Cardiac muscle cell (in vitro differentiated cells and primary cell): ENCODE measurements at places on chromosomes 4 and X. TPM values are rescaled to one million over a fixed set of nuclear protein-coding genes. Genes with fewer than 3 reads are reported as not detected.
A peak's percentile ranks its signal among the peaks of the same experiment; 100 is the strongest.

GRCh38 chrX:155745792-155746191 lies 133.0 kb upstream of the TMLHE start:
- DNase-seq = peak; percentile 37

FSTL5 gene
- 0.59 and 0.61 TPM in 2 replicates for polyA plus RNA-seq

F11 gene
- not detected in 2 replicates for polyA plus RNA-seq

DNA sequence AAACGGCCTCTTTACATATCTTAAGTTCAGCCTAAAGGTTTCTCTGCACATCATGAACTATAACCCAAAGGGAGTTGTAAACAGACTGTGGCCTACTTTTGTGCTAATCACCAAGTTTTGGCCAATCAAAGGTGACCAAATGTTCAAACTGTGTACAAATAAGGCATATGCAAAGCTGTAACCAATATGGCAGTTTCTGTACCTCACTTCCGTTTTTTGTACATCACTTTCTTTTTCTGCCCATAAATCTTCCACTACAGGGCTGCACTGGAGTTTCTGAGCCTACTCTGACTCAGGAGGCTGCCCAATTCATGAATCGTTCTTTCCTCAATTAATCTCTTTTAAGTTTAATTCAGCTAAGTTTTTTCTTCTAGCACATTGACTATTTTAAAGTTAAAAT lies 318.7 kb downstream of the SLC7A11 start:
- DNase-seq = no peak

DNA sequence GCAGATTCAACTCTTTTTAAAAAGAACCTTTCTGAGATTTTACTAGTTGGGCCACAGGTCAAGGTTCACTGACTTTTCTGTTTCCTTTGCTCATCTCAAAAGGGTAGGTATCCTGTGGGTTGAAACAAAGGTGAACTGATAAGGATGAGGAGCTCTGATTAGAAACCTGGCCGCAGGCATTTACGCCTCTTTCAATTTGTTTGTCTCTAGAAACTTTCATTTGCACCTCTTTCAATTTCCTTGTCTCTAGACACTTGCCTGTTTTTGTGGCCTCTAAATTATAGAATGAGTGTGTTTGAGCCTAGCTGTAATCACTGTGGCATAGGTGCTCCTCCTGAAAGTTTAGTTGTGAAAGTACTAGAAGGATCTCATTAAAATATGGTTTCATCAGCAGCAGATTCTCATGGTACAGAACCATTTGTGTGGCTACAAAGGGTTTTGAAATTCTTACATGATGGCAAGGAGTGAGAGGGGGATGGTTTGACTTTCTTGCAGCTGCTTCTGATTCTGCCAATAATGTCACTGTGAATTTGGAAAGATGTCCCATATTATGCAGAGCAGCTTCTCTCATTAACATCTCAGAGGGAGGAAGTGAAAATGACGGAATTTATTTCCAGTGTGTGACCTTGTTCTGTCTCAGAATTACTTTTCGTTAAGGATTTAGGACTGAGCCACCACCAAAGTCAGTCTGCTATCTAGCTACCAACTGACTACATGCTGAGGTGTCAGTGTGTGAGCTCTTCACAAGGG lies 142.2 kb downstream of the SH2D1A start:
- no peak for DNase-seq

F8 gene
- 3.2 and 4.5 TPM in 2 replicates for polyA plus RNA-seq

NAP1L3 gene
- 79.1 and 89.5 TPM in 2 replicates for polyA plus RNA-seq

DNA sequence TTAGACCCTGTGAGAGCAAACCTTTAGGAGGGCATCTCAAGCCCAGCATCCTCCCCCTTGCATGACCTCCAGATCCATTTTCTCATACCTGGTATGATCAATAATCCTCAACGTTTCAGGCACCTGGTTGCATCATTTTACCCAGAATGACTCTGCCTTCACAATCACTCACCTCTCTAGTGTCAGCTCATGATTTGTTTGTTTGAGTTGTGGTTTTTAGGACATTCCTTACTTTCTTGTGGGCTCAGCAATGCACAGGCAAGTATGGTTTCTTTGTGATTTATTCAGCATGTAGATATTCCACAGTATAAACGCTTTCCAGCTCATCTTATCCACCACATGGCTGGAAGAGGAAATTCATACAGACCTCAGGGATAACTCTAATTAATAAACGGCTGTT lies 93.6 kb upstream of the CPEB2 start:
- DNase-seq = no peak

- no peak for DNase-seq
Measured at GRCh38 chrX:26778320-26778888, 562.4 kb downstream of the MAGEB5 start.

DNA sequence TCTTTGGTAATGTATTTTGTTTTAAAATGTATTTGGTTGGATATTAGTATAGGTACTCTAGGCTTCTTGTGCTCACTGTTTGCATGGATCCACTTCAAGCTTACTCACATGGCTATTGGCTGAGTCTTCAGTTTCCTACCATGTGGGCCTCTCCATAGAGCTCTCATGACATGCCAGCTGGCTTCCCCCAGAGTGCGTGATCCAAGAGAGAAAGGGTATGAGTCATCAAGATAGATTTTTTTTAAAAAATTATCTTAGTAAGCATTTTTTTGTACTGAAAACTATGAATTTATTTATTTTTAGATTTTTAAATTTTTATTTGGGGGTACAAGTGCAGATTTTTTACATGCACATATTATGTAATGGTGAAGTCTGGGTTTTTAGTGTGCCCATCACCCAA lies 219.1 kb upstream of the AMOT start:
- no peak for DNase-seq

BEND2 gene
- polyA plus RNA-seq = not detected in 2 replicates

LEF1 gene
- 45.8 and 69.1 TPM in 2 replicates for polyA plus RNA-seq

GRCh38 chr4:911221-911751 lies 20.8 kb downstream of the GAK start:
- no peak for DNase-seq

MAP3K15 gene
- polyA plus RNA-seq = 1.9 and 2.8 TPM in 2 replicates

GRCh38 chrX:47796433-47796906 lies 40.2 kb upstream of the ZNF81 start:
- DNase-seq = peak; percentile 70

PRKG2 gene
- 0.35 TPM in 1 of 2 replicates, not detected in the other for polyA plus RNA-seq

DNA sequence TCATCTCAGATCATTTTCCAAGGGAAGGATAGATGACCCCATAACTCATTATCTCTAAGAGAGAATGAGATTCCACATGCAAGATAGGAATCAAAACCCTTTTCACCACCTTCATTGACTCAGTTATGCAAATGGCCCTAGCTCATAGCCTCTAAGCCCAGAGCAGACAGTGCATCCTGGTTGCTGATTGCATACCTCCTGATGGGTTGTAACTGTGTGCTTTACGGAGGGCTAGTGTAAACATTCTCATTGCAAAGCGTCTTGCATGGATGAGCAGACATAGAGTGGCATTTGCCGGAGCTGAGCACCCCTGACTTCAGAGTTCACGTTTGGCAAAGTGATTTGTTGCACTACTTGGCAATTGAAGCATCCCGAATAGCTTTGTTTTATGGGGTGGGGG lies 151.0 kb downstream of the VCX3A start:
- DNase-seq = no peak

- DNase-seq = no peak
Measured at GRCh38 chr4:84058201-84058600, 440.9 kb downstream of the NKX6-1 start.

- DNase-seq = no peak
Measured at GRCh38 chr4:32689518-32689917, 1969.3 kb downstream of the PCDH7 start.

FAM149A gene
- 9.4 and 14.1 TPM in 2 replicates for polyA plus RNA-seq

FIP1L1 gene
- 55.3 and 89.6 TPM in 2 replicates for polyA plus RNA-seq
